ENCODE measurements at places on chromosomes 16 and 17.

GRCh38 chr17:80308692-80309517 lies 48.3 kb downstream of the RNF213 start:
- DNase-seq = no peak

DNA sequence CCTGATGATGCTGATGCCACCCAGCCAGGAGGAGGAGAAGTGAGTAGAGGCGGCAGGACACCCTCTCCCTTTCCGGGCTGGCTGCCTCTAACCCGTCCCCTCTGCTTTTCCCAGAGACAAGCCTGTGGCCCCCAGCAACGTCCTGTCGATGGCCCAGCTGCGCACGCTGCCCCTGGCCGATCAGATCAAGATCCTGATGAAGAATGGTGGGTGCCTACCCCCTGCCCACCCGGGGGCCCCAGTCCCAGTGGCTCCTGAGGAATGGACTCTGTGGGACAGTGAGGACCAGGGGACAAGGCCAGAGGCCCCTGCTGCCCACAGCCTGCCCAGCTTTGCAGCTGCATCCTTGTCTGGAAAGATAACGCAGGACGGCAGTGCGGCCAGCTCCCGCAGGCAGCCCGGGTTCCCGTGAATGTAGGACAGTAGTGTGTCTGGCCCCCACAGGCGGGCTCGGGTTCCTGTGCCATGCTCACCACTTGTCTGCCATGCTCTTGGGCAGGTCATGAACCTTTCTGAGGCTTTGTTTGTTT lies 19.9 kb downstream of the POLR3E start:
- DNase-seq = no peak

- DNase-seq = no peak
These were observed 372 bp upstream of the NDE1 start for GRCh38 chr16:15649727-15650018.

- DNase-seq = no peak
These were observed 284 bp upstream of the COPZ2 start for GRCh38 chr17:48037838-48038323.

DNA sequence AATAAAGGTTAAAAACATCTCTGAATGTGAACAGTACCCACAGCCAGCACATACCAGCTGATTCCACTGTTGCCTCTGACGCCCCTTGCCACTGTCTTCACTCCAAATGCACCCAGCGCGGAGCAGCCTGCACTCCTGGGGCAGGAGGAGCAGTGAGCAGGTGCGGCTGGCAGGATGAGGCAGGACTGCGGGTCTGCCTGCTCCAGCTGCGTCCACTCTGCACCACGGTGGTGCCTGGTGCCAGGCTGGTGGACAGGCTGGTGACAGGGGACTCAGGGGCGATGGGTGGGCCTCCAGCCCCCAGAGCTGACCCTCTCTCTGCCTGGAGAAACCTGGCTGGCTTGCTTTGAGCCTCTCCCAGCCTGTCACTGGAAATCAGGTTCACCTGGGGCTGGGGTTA lies 9.4 kb downstream of the RAB40B start:
- no peak for DNase-seq

DNA sequence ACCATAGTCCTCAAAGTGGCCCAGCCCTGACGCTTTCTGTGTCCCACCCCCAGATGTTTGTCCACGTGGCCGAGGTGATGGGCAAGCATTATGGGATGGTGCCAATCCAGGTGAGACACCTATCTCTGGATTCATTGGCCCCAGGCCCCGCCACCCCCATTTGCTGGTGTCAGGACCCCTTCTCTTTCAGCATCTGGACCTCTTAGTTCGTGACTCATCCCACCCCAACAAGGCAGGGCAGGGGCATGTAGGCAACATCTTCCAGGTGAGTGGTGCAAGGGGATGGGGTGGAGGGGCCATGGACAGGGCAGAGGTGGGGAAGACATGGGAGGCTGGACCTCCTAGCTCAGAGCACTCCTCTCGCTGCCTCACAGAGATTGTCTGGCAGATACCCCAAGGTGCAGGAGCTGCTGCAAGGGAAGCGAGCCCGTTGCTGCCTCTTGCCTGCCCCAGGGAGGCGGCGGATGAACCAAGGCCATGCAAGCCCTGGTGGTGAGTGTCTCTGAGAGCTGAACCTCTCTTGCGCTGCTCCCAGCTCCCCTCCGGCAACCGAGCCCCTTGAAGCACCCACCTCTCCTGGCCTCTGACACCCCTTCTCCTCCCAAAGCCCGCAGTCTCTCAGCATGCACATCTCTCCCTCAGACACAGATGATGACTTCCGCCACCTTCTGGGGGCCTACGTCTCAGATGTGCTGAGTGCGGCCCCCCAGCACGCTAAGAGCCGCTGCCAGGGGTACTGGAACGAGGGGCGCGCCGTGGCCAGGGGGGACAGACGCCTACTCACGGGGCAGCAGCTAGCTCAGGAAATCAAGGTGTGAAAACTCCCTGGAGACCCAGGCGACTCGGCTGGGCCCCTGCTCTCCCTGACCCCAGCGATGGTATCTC lies 3.6 kb downstream of the RNF112 start:
- DNase-seq = no peak

DNA sequence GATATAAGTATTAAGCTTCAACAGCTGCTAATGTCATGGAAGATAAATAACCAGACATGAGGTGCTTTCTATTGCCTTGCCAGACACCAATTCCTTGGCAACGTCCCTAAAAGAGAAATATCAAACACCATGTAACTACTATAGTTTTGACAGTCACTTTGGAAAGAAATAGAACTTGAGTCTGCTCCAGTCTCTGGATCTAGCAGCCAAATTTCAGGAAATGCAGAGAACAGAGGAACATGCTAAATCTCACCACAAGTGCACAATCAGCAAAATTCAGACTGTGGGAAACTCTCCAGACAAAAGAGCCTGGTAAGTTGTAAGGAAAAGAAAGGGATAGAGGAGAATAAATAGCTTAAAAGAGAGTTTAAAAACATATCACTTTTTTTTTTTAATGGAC lies 28.4 kb upstream of the TANC2 start:
- DNase-seq = no peak

DNA sequence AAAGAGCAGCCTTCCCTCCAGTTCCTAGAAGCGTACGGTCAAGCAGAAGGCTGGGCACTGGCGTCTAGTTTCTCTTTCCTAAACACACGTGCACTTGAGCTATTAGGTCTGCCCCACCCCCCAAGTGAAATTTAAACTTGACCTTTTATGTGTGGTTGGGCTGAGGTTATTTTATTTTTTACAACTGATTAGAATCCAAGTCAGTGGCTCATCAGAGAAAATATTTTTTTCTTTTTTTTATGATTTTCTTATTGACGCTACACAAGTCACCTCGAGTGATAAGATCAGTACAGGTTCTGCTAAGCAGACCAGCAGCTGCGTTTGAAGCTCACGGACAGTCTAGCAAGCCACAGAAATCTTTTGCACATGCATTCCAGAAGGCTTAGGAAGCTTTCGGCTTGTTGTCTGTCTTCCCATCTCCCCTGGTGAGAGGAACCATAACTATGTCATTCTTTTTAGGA lies 95.1 kb downstream of the ZFHX3 start:
- DNase-seq = no peak

GRCh38 chr17:29980261-29980660 lies 38.8 kb downstream of the EFCAB5 start:
- no peak for DNase-seq

DNA sequence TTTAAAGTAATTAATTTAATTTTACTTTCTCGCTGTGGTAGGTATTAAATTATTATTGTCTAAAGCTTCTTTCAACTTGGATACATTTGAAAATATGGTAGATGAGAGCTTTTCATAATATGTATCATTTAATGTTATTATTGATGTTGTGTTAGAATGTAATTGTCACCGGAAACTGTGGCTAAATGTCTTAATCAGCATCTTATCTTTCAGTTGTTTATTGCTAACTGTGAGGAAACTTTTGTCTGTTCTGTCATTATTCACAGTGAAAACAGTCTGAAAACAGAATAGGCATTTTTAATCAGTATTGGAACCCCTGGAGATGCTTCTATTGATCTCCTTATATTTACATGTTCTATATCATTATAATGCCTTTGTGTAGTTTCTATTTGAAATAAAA lies 120.7 kb downstream of the STXBP4 start:
- DNase-seq = no peak

GRCh38 chr16:709566-710499 lies 4.2 kb upstream of the FBXL16 start:
- DNase-seq = no peak

GRCh38 chr16:74892574-74893461 lies 92.1 kb downstream of the WDR59 start:
- no peak for DNase-seq

Data from HCT116 (cell line).